ENCODE measurements at places on chromosomes 2 and 18.

- DNase-seq: no peak
Observed at GRCh38 chr2:138476940-138477339, 24.6 kb upstream of the SPOPL start.

DNA sequence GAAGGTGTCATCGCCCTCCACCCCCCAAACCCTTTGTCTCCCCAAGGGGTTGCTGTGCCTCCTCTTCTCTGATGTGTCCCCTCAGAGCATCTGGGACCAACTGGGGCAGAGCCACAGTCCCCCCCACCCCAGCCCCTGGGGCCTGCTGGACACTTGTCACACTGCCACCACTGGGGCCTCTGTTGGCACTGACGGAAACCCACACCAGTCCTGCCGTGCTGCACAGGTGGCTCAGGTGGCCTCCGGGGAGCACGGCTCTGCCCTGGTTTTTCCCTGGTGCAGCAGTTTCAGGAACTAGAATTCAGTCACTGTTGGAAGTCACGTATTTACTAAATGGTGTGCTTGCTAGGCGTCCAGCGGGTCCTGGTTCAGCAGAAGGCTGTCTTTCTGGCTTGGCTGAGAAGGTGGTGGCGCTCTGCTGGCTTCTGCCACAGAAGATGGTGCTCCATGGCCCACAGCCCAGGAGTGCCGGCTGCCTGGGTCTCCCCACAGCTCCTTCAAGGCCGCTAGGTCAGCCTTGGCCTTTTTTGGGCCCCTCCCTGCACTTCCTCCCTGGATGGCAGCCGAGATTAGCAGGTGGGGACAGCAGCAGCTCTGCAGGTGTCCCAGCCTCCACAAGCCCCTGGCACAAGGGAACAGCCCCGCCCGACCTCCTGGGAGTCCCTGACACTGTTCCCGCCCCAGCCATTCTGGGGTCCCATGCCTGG is 18.6 kb upstream of the KLHL30 start:
- DNase-seq: no peak

DNA sequence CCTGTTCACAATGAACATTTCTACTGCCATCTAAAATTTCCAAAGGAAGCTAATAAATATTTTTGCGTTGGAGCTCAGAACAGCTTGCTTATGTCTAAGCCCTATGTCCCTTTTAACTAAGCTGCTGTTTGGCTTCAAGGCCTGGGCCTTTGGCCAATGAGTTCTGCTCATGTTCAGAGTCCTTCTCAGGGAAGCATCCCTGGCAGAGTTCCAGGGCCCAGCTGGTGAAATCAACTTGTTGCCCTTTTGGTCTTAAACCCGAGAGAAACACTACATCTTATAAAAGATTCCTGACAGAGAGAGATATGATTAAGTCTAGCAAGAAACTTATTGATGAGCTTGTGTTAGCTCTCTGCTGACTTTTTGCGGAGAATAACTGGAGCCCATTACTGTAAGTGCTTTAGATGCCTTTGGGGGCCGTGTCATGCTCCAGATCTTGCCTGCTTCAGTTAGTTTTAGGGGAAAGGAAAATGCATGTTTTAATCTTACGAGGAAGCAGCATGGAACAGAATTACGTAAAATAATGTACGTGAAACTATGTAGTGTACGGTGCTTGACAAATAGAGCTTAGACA is 102.5 kb upstream of the NOSTRIN start:
- DNase-seq: no peak

DNA sequence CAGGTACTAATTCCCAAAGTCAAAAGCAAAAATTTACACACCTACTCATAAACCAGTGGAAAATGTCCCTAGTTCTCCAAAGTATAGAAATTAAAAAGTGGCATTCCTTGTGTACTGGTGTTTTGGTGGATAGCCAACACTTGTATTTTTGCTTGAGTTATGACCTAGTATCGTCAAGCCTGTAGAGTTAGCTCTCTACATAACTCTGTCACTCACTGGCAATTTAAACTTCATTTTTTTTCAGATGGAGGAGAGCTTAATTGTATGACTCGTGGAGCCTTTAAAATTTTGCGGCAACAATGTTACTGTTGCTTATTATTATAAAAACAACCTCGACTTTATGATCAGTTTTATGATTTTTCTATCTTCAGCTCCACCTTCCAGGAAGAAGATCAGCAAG is 58.7 kb downstream of the ITGB6 start:
- no peak for DNase-seq

DNA sequence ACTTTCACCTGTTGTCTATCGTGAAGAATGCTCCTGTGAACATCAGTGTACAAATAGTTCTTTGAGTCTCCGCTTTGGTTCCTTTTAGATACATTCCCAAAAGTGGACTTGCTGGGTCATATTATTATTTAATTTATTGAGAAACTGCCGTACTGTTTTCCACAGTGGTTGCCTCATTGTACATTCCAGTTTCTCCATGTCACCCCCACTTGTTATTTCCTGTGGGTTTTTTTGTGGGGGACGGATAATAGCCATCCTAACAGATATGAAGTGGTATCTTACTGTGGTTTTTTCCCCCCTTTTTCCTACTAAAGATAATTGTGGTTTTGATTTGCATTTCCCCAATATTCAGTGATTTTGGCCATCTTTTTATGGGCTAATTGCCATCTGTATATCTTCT is 53.8 kb downstream of the SMCHD1 start:
- DNase-seq: no peak

DNA sequence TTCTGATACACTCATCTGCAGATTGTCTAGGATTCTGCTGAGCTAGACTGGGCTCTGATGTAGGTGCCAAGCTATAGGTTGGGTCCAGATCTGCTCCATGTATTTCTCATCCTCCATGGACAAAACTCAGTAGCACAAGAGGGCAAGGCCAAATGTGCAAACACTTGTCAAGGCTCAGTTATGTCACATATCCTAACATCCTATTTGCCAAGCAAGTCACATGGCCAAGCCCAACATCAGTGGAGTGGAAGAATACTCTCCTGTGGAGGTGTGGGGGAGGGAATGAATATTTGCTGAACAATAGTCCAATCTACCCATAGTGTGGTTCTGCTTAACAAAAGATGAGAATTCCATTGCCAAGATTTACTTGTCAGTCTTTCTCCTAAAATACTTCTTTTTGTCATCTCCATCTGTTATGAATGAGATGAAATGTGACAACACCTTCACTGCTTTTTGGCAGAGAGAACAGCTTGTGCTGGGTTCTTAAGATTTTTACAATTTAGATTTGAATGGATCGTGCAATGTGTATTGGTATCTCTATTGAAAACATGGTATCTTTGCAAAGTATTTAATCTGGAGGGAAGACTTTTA is 89.9 kb downstream of the OXER1 start:
- DNase-seq: no peak

GRCh38 chr18:23068011-23068410 is 67.3 kb upstream of the CABLES1 start:
- no peak for DNase-seq

DNA sequence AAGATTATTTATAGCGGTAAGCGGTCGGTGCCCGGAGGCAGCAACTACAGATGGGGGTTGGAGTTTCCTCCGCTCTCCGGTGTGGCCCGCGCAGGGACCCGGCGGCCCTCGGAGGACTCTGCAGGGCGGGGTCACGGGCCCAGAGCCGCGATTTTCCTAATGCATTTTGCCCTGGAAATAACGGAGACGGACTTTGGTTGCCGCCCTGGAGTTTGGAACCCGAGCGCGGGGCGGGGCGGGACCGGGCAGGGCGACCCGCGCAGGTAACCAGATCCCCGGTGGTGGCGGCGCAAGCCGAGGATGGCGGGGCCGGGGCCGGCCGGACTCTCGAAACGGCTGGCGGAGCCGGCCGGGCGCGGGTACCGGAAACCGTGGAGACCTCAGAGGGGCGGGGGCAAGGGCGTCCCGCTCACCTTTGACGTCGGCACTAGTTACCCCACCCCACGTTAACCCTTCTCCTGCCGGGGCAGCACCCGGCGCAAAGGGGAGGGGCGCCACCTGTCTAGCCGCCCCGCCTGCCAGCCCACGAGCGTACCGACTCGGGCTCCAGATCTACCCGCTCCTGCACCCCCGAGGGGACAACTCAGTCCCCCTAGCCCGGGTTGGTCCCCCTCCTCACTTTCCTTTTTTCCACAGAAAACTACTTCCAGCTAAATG is 2.9 kb downstream of the CYP26B1 start:
- no peak for DNase-seq

Data from germinal center (tissue), 1 donor.